ENCODE measurements at places on chromosomes 1 and 21.

DNA sequence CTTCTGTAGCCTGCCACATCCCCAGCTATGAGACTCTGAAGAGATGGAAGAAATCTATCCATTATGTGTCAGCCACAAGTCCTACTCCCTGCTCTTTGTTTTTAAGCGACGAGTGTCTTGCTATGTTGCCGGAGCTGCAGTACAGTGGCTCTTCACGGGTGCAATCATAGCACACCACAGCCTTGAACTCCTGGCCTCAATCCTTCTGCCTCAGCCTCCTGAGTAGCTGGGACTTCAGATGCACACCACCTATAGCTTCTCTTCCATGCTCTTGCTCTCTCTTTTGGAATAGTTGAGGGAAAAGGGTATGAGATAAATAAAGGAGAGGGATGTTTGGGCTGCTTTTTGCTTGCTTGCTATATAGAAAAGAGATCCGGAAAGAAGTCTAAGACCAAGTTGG is 1.6 kb downstream of the TUFT1 start:
- no peak for DNase-seq

- peak; percentile 24 for DNase-seq
Observed at GRCh38 chr1:43978551-43979260, at the start of gene B4GALT2. B4GALT2 (plus strand) TSS chr1:43979210; CDS start chr1:43981161, 1,951 bp downstream.

- DNase-seq = no peak
Observed at GRCh38 chr1:43312663-43313515, 12.1 kb downstream of the TIE1 start.

DNA sequence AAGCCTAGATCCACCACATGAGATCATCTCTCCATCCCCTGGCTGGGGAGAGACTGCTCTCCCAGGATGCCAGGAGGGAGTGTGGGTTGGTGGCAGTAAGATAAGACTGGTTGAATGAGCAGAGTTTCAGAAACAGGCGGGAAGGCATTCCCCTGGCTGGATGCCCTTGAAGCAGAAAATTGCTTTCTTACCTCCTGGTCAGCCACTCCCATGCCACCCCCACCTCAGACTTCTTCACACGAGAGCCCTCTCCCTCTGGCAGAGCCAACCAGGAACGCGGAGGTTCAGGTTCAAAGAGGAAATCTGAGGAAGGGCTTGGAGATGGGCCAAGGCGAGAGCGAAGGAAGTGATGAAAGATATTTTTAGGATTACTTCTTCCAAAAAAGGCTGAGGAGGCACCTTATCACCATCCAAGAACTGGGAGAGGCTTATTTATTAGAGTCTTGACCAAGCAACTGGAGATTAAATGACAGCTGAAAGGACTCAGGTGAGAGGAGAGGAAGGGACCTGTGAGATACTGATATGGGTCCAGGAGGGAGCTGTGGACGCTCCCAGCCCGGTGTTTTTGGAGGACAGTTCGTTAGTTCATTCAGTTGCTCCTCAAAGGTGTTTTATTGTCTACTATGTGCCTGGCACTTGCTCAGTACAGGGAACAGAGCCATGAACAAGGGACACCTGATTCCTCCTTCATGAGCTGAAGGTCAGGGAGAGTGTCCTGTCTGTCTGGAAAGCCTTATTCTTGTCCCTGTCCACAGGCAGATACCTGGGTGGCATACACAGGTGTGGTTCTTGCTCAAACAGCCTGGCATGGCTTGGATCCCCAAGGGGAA is 18.9 kb upstream of the SLC26A9 start:
- peak; percentile 7 for DNase-seq

GRCh38 chr1:220176540-220176939 is 82.6 kb downstream of the IARS2 start:
- DNase-seq = no peak

GRCh38 chr1:167429612-167430011 is 88.7 kb downstream of the CD247 start:
- no peak for DNase-seq

- DNase-seq = peak; percentile 44
Observed at GRCh38 chr1:202283991-202284390, 57.7 kb downstream of the UBE2T start.

GRCh38 chr1:66396212-66396890 is 137.6 kb upstream of the SGIP1 start:
- no peak for DNase-seq

DNA sequence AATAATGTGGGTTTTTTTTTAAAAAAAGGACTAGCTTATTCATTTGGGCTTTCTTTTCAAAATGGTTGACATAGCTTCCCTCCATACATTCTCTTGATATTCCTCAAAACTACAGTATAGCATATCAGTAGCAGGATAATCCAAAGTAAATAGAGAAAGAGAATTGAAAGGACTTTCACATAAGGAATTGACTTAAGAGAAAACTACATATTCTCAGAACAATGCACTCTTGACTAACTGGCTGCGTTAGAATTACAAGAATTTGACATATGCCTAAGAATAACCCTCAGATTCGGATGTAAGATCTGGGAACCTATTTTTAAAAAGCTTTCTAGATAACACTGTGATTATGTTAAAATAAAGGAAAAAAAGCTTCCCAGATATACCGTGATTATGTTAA is 3.1 kb downstream of the PRKAB2 start:
- DNase-seq = no peak

- DNase-seq = no peak
Observed at GRCh38 chr1:1067860-1068516, 6.1 kb downstream of the RNF223 start.

GRCh38 chr21:45736042-45736689 is 92.6 kb downstream of the PCBP3 start:
- DNase-seq = no peak

GRCh38 chr1:29441916-29442668 is 205.8 kb downstream of the PTPRU start:
- DNase-seq = no peak

DNA sequence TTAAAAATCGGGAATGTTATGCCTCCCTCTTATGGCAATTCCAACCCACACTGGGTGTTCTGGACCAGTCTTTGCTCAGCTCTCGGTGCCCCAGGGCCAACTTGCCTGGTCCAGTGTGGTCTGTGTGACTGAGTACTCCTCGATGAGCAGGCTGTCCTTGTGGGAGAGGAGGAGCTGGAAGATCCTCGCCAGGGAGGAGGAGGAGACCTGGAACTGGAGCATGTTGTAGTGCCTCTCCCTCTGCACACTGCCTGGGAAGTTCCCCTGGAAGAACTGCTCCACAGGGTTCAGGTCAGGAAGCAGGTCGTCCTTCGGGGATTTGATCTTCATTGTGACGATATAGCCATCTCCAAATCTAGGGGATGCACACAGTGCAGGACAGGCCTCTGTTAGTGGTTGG is 88.5 kb upstream of the GCLM start:
- DNase-seq = no peak

DNA sequence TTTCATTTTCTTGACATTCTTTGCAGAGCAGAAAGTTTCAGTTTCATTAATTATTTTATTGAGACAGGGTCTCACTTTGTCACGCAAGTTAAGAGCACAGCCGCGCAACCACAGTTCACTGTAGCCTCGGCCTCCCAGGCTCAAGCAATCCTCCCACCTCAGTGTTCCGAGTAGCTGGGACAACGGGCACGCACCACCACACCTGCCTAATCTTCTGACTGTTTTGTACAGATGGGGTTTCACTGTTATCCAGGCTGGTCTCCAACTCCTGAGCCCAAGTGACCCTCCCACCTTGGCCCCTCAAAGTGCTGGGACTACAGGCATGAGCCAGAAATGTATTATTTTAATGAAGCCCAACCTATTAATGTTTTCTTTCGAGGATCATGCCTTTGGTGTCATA is 3.0 kb upstream of the SPATC1L start:
- no peak for DNase-seq

GRCh38 chr21:38219049-38219628 is 37.7 kb upstream of the KCNJ15 start:
- DNase-seq = peak; percentile 87

GRCh38 chr1:153544453-153545066 is 1.0 kb downstream of the S100A4 start:
- no peak for DNase-seq

GRCh38 chr21:22627911-22628310 is 1629.7 kb downstream of the NCAM2 start:
- DNase-seq = no peak

DNA sequence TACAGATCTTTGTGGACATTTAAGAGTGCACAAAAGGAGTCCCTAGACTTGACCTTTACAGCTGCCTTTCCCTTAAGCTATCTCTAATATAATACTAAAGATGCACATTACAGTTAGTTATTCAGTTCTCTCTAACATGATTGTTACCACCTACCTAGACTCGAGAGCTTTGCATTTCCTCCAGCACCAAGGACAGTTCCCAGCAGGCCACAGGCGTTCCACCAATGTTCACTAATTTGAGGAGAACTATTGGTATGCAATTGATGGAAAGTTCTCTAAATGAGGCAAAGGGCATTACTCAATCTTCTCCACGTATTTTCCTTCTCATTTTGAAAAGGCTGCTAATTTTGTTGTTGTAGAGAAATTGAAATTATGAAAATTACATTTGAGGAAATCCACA is 5.4 kb upstream of the NTNG1 start:
- peak; percentile 1 for DNase-seq
